Calu3 (cell line): ENCODE measurements at places on chromosomes 7 and 10. TPM values are rescaled to one million over a fixed set of nuclear protein-coding genes. Genes with fewer than 3 reads are reported as not detected.

RHBDD2 gene
- 35.3 and 39.2 TPM in 2 replicates for total RNA-seq

FUOM gene
- 11.5 and 15.0 TPM in 2 replicates for total RNA-seq

DNA sequence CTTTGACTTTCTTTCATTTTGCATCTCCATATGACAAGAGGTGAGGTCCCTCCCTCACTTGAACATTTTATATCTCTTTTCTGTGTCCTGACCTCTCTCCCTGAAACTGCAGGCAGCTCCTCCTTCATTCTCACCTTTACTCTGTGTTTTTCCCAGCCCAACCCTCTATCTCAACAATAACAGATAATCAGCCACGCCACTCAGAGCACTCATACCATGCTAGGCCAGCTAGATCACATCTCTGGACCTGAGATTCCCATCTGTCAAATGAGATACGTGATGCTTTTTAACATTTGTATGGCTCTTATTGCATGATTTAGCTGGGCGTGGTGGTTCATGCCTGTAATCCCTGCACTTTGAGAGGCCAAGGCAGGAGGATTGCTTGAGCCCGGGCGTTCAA lies 63.1 kb upstream of the PDCD4 start:
- no peaks in the 10 kb centered on the region for H3K36me3 ChIP-seq
- H3K4me3 ChIP-seq = no peak overlapping the region
- peaks cover 8% of the 10 kb centered on the region for H3K27me3 ChIP-seq
- no peak overlapping the region for H3K27ac ChIP-seq
- no peak for DNase-seq

- H3K27ac ChIP-seq = no peak overlapping the region
- no peaks in the 10 kb centered on the region for H3K27me3 ChIP-seq
- H3K4me1 ChIP-seq = peaks cover 11% of the 10 kb centered on the region
- DNase-seq = no peak
Observed at GRCh38 chr7:4634166-4634565, 47.9 kb upstream of the FOXK1 start.

DNA sequence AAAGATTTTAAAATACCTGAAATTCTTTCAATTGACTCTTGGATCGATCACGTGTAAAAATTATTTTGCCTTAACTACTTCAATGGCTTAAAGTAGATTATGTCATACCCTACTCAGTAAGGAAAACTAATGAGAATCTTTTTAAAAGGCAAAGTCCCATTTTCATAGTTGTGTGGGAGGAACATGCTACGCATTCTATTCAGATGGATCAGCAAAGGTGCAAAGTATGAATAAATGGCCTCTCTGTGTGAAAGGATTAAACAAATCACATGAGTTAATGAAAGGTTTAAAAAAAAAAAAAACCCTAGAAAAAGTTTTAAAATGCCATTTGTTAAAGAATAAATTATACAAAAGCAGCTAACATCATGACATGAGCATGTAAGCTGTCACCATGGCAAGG lies 77.1 kb downstream of the ENO4 start:
- H3K27ac ChIP-seq = no peak overlapping the region
- H3K36me3 ChIP-seq = peaks cover 5% of the 10 kb centered on the region
- no peak overlapping the region for H3K4me3 ChIP-seq
- no peak for DNase-seq
- no peaks in the 10 kb centered on the region for H3K27me3 ChIP-seq

- no peak for DNase-seq
- H3K27me3 ChIP-seq = no peaks in the 10 kb centered on the region
- H3K36me3 ChIP-seq = no peaks in the 10 kb centered on the region
Observed at GRCh38 chr10:65033957-65034356, 1512.8 kb downstream of the REEP3 start.
